Activated CD4-positive, alpha-beta T cell treated with anti-CD3 and anti-CD28 coated beads for 1 hour (primary cell): ENCODE measurements at places on chromosomes 2 and 18.

GRCh38 chr2:6475155-6475940, 390.4 kb downstream of the CMPK2 start:
- DNase-seq, result no peak

DNA sequence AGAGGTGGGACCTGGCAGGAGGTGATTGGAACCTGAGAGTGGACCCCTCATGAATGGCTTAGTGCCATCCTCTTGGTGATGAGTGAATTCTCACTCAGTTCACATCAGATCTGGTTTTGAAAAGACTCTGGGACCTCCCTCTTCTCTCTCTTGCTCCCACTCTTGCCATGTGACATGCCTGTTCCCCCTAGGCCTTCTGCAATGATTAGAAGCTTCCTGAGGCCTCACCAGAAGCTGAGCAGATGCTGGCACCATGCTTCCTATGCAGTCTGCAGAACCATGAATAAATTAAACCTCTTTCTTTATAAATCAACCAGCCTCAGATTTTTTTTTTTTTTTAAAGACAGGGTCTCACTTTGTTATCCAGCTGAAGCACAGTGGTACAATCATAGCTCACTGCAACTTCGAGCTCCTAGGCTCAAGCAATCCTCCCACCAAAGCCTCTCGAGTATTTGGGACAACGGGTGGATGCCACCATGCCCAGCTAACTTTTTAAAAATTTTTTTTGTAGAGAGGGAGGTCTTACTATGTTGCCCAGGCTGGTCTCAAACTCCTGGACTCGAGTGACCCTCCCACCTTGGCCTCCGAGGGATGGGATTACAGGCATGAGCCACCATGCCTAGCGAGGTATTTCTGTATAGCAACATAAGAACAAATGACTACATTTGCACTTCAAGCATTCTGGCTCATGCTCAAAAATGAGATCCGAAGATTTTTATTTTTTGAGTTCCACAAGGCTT, 2.0 kb upstream of the ZFAND2B start:
- no peak for DNase-seq

DNA sequence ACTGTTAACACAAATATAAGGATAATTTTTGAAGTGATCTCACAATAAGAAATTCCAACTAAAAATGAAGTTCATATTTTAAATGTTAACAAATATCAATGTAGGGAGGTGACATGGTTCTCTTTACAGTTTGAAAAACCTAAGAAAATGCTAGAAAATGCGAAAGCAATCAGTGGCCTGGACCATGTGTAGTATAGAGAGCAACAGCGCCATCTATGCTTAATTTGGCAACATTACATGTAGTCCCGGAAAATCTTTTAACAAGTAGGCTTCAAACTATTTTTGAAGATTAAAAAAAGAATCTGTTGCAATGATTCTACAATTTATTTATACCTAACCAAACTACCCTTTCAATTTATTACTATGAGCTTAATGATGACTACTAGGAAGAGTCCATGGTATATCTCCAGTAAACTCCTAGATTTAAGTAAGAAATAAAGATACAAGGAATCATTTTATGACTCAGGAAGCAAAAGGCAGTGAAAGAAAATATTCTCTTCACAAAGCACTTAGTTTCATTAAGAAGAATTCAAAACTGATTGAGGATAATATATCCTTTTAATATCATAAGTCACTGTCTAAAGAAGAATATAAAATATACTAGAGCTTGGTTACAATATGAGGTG, 33.3 kb downstream of the NDUFA10 start:
- DNase-seq, result no peak

- DNase-seq, result no peak
Measured at GRCh38 chr2:15705839-15706386, 114.2 kb downstream of the DDX1 start.

- DNase-seq, result no peak
Measured at GRCh38 chr2:147600646-147601045, 244.2 kb upstream of the ACVR2A start.

GRCh38 chr2:30883822-30884221, 76.6 kb upstream of the CAPN13 start:
- DNase-seq, result no peak

GRCh38 chr2:211487733-211488132, 931.3 kb downstream of the CPS1 start:
- DNase-seq, result no peak

DNA sequence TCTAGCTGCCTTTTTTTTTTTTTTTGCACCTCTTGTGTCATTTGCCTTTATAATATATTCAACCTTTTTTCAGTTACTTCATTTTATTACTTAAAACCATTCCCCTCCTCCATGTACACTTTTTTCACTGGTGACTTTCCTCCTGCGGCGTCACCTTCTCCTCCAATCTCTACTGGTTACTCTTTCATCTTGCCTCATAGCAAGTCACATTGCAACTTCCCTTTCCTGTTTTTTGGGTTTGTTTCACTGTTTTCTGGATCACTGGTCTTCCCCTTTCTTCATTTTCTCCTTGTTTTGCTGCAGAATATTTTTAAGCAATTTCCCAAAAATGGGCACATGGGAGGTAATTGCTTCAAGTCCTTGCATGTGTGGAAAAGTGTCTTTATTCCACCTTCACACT, 37.7 kb upstream of the GPR155 start:
- DNase-seq, result no peak

DNA sequence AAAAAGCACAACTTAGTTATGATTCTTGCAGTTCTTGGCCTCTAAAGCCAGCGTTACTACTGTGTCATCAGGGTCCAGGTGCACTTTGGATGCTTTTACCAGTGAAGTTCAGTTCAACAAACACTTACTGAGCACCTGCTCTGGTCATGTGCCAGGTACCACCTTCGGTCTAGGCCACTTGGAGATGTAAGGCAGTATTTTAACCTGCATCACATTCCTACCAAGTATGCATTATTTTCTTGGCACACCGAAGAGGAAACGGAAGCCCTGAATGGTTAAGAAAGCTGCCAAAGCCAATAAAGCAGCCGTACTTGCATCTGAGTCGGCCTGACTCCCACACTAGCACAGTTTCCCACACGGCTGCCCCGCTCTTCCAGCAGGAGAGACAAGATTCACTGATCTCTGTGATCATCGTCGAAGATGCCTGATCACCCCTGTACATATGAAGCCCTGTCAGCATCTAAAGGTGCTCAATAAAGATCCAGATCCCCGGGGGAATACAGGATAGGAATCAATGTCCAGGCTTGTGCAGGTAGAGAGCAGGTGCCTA, 427.1 kb downstream of the EIPR1 start:
- no peak for DNase-seq

DNA sequence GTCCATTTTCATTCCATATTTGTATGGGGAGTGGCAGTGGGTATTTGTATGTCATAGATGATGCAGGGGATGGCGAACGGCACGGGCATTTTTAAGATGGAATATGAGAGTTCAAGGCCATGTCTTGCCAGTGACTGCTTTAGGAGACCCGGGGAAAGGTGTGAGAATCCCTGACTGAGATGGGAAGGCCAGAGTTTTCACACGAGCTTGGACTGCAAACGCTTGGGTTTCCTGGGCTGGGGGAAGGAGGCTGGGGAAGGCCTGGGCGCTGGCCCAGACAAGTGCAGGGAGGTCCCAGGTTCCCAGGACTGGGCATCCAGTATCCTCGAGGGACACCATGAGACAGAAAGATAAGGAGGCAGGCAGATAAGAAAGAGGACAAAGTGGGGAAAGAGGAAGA, 35.2 kb downstream of the CNGA3 start:
- DNase-seq, result no peak

DNA sequence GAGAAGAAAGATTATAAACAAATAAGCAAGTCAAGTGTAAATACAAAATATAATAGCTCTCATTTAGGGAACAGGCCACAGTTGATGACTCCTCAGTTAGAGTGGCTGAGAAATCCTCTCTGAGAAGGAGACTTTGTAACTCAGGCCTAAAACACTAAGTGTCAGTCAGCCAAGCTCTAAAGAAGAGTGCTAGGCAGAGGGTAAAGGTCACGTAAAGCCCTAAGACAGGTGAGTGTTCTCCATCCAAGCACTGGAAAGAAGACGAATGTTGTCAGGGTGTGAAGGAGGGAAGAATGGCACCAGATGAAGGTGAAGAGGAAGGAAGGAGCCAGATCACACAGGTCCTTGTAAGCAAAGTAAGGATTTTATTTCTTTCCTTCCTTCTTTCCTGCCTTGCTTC, 24.3 kb downstream of the ERMN start:
- no peak for DNase-seq

DNA sequence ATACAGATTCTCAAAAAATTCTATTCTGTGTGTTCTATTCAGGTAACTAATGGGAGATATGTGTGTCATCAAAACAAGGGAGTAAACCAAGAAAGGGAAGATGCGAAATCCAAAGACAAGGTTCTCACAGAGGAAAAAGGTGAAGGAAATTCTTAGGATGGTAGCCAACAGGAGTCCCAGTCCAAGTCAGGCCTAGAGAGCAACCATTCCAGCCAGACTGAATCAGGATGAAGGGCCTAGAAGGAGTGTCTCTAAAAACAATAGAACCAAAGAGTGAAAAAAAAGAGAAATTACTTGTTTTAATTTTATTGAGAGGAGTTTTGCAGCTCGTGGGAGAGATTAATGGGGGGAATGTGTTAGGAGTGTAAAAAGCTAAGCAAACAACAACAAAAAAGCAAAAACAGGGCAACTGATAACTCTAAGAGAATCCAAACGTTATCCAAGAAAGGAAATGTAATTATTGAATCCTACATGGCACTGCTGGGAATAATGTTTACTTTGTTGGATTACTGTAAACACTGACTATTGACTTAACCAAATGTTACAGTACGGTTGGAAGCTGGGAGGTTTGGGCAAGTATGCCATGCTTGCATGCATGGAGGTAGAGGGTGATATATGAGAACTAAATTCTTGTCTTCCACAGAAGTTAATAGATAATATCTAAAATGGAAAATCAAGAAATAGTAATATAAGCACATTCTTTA, 12.3 kb downstream of the MAP3K20 start:
- no peak for DNase-seq

DNA sequence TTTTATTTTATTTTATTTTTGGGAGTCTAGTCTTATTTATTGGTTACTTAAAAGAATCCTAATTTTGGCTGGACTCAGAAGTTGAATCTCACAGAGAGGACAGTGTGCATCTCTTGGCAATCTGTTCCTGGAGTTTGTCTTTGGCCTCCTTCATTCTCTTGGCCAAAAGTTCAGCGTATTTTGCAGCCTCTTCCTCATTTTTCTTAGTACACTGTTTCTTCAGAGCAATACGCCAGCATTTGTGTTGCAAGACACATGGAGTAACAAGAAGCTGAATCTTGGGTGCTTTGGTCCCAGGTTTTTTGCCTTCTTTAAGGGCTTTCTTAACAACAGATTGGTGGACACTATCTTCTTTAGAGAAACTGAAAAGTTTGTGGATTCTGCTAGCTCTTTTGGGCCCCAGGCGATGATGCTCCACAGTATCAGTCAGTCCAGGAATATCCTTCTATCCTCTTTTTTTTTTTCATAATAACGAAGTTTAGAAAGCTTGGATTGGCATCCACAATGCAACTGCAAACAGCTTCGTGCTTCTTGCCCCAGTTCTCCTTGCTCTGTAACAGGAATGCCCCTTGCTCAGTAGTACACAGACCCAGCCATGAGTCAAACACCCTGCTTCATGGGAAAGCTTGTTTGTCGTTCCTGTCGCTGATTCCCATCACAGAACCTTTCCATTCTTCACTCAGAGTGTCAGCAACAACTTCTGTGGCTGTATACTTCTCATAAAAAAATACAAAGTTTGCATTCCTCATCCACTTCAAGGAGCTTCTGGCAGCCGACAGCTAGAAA, 34.8 kb upstream of the RFX8 start:
- DNase-seq, result no peak

GRCh38 chr2:122210898-122211856, 455.7 kb downstream of the TSN start:
- DNase-seq, result no peak

DNA sequence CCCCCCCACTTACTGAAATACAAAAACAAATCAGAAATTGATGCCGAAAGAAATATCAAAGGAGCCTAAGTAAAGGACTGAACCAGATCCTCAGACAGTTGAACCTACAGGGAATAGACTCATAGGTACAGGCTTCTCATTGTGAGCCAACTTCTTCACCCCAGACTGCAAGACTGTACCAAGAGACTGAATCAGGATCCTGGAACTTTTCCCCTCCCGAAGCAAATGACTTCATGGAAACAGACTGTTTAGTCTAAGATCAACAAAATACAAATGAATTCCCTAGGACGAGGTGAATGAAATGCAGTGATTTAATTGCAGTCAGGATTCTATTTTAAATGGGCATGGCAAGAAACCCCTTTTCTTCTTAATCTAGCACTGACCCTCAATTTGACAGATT, 53.6 kb upstream of the RNF152 start:
- no peak for DNase-seq

DNA sequence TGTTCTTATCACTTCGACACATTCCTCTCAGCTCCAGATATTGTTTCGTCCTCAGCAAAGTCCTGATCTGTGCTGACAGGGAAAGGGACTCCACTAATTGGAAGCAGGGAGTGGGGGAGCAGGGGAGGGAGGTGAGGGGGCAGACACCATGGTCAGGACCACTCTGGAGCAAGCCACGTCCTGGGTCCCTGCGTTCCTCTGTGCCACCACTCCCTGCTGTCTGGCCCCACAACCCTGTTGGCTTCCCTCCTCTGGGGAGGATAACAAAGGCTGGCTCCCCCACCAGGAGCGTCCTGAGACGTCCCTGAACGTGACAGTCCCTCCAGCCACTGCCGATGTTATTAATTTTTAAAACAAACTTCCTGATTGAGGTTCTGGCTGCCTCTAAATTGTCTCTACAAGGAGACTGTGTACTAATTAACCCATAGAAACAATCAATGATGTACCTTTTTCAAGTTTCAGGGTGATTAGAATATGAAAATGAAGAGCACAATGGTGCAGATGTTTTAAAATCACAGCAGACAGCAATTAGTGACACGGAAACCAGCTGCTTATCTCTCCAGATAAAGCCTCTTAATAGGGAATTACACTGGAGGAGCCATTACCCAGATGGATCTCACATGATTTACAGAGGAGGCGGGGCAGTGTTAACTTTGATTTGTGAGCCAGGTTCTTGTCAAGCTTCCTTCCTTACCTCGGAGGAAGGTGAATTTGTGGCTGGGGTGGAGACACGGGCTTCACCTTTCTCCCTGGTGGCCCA, 257.5 kb downstream of the SETBP1 start:
- DNase-seq, result no peak

DNA sequence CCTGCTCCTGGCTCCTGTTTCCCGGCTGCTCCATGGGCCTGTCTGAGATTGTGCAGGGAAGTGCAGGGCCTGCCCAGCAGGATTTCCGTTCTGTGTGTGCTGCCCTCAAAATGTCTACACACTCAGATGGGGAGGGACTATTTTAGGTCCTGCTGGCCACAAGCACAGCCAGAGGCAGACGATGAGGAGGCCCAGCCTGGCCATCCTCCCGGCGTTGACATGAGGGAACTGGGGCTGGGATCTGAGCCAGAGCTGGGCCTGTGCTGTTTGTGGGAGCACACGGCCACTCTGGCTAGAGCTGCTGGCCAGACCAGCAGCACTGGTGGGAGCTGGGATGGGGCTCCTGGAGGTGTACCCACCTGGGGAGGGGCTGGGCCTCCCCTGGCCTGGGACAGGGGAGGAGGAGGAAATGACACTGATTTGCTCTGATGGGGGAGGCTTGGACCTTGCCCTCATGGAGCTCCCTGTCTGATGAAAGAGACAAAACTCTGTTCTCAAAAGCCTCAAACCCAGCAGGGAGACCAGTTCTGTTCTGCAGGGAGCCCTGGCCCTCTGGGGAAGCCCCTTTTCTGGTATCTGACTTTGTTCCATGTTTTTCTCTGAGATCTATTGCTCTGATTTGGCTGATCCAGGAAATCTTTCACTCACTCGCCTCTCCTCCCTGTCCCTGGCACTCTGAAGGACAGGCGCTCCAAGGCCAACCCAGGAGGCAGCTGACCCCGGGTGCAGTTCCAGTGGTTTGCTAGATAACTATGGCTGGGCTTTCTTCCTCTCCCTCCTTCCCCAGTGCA, 161.8 kb downstream of the DYSF start:
- peak; percentile 2 for DNase-seq

- no peak for DNase-seq
Measured at GRCh38 chr2:29370173-29370572, 255.0 kb downstream of the CLIP4 start.
